CD4-positive, alpha-beta T cell treated with Interleukin-4 for 4 hours (primary cell): ENCODE measurements at places on chromosomes 11 and 22.

DNA sequence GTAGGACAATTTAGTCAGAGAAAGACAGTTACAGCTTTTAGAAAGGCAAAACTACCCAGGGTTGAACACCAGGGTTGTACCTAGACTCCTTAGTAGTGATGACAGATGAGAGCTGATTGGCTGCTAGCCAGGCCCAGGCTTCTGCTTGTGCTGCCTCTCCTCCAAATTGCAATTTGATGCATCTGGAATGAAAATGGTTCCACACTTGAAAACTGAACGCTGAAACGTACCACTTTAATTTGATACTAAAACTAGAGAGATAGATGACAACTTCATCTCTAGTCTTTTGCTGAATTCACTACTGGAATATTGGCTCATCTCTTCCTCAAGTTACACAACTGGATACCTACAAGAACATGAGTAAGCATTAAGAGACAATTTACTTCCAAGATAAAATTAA lies 19.2 kb upstream of the FNBP4 start:
- DNase-seq = no peak

GRCh38 chr22:25120761-25121212 lies 78.9 kb upstream of the CRYBB3 start:
- DNase-seq = no peak

GRCh38 chr22:46457502-46458488 lies 79.6 kb downstream of the CELSR1 start:
- no peak for DNase-seq

- DNase-seq = no peak
Observed at GRCh38 chr11:130603335-130603906, 155.0 kb downstream of the ADAMTS15 start.

GRCh38 chr11:116099541-116099940 lies 595.3 kb upstream of the CADM1 start:
- DNase-seq = no peak

- DNase-seq = no peak
Observed at GRCh38 chr22:23522623-23523251, 57.4 kb downstream of the IGLL1 start.

- DNase-seq = no peak
Observed at GRCh38 chr22:19843857-19844376, 10.8 kb downstream of the GNB1L start.

DNA sequence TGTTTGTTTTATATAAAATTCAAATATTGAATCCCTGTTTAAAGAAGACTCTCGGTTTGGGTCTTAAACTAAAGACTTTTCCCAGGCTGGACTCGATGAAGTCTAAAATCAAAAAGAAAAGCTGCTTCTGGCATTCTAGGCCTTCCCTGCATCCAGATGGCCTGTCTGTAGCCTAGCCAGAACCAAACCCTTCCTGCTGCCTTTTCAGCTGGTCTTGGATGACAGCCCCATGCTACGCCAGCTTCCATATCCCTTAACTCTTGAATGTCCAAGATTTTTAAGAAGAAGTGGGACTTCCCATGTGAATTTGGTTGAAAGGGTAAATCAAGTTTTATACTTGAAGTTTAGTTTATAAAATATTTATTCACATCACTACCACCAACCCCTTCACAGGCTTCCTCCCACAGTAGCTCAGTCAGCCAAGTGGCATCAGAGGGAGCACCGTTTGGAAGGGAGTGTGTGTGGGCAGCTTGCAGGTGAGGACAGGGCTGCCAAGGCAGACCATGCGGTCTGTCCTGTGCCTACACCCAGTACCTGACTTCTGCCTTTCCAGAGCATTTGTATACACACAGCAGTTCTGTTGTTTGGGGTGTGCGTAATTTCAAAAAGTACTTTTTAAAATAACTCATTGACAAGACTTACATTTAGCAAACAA lies 18.2 kb upstream of the PSMA1 start:
- no peak for DNase-seq

GRCh38 chr22:31995046-31995445 lies 48.0 kb upstream of the SLC5A1 start:
- no peak for DNase-seq

DNA sequence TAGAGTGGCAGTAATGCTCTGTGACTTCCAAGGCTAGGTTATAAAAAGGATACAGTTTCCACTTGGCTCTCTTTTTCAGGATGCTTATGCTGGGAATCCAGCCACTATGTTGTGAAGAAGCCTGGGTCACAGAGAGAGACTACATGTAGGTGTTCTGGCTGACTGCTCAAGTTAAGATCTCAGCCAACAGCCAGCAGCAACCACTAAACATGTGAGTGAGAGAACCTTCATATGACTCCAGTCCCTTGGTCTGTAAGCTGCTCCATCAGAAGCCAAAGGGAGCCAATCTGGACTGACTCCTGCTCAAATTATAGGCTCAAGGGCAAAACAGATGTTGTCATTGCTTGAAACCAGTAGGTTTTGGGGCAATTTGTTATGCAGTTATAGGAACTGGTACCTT lies 162.7 kb downstream of the MAML2 start:
- DNase-seq = no peak

GRCh38 chr11:68783216-68783821 lies 32.0 kb upstream of the TESMIN start:
- no peak for DNase-seq

DNA sequence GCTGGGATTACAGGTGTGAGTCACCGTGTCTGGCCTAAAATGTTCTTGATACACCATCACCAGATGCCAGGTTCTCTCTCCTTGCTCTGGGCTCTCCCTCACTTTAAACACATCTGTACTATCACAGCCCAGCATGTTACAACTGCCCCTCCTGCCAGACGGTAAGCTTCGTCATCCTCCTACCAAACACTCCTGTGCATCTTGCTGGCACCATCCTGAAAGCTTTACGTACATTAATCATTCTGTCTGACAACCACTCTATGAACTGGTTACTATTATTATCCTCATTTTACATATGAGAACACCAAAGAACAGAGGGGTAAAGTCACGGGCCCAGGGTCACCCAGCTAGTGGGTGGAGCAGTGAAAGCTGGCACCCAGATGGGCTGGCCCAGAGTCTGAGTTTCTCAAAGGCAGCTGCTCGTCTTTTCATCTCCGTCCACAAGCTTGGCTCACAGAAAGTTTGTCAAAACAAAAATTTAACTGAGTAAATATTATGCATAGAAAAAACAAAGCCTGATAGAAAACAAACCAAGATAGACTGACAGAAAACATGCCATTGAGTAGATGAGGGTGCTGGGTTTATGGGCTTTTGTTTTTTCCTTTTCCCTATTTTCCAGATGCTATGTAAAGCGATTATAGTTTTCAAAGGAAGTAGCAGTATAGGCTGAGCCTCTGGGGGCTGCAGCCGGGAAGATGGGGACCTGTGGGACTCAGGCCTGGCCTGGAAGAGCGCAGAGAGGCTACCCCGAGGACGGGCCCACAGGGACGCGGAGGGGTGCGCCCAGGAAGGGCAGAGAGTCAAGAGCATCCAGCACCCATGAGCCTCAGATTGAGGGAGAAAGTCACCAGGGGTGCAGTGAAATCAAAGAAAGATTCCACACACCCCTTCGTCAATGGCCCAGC lies 9.5 kb downstream of the PLA2G6 start:
- DNase-seq = no peak

DNA sequence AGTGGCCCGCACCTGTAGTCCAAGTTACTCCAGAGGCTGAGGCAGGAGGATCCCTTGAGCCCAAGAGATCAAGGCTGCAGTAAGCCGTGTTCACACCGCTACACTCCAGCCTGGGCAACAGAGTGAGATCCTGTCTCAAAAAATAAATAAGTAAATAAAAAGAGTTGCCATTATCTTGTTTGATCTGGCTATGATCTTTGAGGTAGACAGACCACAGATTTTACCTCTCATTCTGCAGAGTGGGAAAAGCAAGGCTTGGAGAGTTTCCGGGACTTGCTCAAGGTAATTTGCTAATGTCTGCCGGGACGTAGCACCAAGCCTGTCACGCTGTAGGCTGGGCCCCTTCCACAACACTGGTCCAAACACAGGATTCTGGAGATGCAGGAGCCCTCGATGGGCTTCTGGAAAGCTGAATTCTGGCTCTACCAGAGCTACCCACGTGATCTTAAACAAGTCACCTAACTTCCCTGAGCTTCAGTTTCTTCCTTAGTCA lies 6.8 kb downstream of the GRAP2 start:
- DNase-seq = no peak

GRCh38 chr11:103681855-103682254 lies 354.6 kb upstream of the DDI1 start:
- no peak for DNase-seq

- no peak for DNase-seq
Observed at GRCh38 chr11:89175796-89176195, 1.9 kb upstream of the TYR start.

DNA sequence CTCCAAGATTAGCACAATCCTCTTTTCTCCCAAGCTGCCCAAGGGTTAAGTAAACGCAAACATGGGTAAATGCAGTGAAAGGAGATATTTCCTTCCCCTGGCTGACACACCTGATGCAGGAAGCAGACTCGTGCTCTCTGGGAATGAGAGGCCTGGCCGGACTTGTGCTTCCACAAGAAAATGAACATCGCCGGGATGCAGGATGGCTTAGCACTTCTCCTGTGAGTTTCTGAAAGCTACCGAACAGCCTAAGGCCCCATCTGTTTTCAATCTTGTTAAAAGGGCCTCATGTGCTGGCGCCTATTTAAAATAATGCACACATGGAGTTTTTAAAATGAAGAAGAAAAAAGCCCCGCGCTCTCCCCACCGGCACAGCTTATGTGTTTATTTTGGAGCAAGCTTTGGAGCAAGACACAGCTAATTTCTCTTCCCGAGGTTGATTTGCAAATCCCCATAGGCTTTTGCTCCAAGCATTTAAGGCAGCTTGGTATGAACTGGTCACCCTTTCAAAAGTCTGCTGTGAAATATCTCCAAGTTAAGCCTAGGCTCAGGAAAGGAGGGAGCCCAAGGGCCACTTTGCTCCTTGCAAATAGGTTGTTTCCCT lies 100.9 kb downstream of the SYN3 start:
- DNase-seq = no peak

- DNase-seq = no peak
Observed at GRCh38 chr22:25518000-25518663, 46.3 kb upstream of the GRK3 start.

DNA sequence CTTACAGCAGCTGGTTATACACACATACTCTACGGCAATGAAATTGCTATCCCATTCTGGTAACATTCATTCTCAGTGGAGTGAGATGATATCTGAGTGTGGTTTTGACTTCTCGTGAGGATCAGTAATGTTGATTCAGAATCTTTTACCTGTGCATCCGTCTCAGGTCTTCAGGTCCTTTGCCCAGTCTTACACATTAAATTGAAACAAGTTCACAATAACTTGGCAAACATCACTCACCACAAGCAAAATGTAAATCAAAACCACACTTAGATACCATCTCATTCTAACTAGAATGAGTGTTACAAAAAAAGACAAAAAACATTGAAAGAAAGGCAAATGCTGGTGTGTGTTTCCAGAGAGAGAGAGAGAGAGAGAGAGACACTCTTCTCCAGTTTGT lies 14.0 kb downstream of the RGL4 start:
- peak; percentile 37 for DNase-seq

- DNase-seq = no peak
Observed at GRCh38 chr22:43826142-43827002, 14.3 kb upstream of the EFCAB6 start.

DNA sequence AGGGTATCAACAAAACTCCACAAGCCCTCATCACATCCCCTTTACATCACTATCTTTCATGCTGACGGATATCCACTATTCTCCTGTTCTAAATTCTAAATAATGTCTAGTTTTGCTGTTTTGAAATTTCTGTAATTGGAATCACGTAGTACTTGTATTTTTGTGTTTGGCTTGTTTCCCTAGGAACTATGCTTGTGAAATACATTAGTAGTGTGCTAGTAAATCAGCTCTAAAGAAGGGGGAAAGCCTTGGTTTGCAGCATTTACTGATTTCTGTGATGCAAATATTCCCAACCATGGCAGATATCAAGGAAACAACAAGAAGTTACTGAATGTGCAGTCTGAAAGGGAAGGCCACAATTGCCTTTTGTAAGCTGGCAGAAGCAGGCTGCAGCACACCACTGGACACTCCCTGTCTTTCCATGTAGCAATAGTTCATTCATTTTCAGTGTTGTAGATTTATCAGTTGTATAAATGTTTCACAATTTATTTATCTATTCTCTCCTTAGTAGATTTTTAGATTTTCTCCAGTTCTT lies 4.7 kb upstream of the FOLH1 start:
- no peak for DNase-seq

GRCh38 chr11:116176484-116177005 lies 596.2 kb downstream of the BUD13 start:
- no peak for DNase-seq

DNA sequence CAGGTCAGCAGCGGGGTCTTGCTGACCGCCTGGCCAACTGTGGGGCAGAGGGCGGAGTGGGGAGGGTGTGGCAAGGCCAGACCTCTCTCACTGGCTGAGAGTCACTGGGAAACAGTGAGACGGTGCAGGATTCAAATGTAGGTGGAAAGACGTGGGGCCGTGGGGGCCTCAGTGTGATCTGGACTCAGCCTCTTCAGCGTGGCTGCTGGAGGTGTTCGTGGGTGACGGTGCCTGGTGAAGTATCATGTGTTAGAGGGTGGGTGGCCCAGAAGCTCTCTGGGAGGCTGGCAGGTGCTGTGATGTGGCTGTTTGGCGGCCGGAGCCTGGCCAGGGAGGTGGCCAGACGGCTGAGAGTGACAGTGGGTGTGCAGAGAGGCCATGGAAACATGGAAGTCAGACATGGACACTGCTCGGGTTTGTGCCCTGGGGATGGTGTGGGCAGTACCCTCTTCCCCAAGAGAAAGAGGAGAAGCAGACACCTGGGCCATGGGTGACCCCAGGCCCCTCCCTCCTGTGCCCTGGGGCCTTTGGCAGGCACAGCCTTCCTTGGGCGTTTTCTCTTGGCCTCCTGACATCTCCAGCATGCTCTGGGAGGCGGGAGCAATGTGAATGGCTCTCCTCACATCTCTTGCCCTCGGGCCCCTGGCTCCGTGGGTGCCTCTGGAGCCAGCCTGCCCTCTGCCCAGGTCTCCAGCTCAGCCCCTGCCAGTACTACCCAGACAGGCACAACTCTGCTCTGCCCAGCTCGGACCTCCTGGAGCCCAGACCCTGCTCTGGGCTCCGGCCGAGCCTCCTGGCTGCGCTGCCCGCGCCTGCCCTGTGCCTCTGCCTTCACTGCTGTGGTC lies 10.1 kb upstream of the ACR start:
- no peak for DNase-seq

DNA sequence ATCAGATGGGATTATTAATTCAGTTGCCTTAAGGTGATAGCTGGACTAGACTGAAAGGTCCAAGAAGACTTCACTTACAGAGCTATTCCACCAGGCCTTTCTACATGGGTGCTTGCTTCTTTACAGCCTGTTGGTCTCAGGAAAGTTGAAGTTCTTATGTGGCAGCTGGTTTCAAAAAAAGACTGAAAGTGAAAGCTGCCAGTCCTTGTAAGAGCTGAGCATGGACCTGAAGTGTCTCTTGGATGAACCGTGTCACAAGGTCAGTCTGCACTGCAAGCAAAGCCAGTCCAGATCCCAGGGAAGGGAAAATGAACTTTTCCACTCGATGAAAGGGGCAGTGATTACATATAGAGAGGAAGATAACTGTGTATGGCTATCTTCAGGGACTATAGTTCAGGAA lies 201.5 kb upstream of the LUZP2 start:
- DNase-seq = no peak
